ENCODE measurements at places on chromosomes 6 and 20.

GRCh38 chr6:20061952-20062351 is 150.3 kb downstream of the MBOAT1 start:
- no peak for DNase-seq

GRCh38 chr6:149050160-149050559 is 267.4 kb upstream of the TAB2 start:
- DNase-seq = no peak

DNA sequence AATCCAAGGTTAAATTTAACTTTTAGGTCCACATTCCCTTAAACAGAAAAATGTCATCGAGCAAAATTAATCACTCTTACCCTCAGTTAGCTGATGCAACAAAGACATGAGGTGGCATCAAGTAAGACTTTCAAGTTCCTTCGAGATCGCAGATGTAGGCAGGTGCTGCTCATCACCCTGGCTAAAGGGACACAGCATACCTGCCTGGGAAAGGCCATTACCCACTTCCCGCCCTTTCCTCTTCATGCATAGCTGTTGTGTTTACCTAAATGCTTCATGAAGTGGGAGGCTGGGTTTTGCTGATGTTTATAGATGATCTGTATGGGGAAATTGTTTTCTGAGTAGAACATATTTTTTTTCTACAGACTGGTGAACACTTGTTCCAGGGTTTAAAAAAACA is 67.7 kb downstream of the GFRA4 start:
- no peak for DNase-seq

- no peak for DNase-seq
These were observed 85.1 kb downstream of the EYA2 start for GRCh38 chr20:46979603-46980241.

DNA sequence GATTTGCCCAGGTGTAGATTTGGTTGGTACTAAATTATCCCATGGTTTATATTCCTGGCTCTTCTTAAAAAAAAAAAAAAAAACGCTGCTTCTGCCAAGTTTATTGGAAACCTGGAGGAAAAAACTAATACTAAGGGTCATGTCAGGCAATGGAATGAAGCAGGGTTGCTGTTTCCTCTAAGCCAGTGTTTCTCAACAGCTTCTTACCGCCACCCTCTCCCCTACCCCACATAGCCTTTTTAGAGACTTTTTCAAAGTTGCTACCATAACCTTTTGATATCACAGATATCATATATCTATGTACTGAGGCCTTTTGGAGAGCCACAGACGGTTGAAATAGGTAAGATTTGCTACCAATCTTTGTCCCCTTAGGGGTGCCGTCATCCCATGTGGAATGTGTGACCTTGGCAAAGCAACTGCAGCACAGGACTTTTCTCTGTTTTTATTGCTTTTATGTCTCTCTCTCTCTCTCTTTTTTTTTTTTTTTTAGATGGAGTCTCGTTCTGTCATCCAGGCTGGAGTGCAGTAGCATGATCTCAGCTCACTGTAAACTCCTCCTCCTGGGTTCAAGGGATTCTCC is 35.0 kb downstream of the SYTL3 start:
- no peak for DNase-seq

Data from D341Med (cell line).